Stimulated activated CD4-positive, alpha-beta T cell treated with anti-CD3 and anti-CD28 coated beads, Interleukin-15, amount 100 ng/mL, for 1 hour (primary cell): ENCODE measurements at places on chromosomes 2 and 18.

DNA sequence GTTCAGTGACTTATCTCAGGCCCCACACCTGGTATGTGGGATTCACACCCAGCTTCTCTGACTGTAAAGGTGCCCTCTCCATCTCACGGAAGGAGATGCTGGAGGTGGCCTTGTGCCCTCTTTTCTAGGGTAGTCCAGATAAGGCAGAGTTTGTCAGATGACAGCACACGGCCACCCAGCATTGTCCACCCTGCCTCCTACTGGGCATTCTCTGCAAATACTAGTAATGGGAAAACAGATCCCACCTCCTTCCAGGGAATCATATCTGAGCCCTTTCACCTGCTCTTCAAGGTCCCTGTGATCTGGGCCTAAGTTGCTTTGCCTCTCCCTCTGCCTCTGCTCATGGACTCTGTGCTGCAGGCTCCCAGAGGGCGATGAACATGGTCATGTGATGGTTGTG, 214.7 kb downstream of the CLIP4 start:
- no peak for DNase-seq

- DNase-seq = no peak
Observed at GRCh38 chr2:238761868-238762267, 86.0 kb upstream of the TWIST2 start.

DNA sequence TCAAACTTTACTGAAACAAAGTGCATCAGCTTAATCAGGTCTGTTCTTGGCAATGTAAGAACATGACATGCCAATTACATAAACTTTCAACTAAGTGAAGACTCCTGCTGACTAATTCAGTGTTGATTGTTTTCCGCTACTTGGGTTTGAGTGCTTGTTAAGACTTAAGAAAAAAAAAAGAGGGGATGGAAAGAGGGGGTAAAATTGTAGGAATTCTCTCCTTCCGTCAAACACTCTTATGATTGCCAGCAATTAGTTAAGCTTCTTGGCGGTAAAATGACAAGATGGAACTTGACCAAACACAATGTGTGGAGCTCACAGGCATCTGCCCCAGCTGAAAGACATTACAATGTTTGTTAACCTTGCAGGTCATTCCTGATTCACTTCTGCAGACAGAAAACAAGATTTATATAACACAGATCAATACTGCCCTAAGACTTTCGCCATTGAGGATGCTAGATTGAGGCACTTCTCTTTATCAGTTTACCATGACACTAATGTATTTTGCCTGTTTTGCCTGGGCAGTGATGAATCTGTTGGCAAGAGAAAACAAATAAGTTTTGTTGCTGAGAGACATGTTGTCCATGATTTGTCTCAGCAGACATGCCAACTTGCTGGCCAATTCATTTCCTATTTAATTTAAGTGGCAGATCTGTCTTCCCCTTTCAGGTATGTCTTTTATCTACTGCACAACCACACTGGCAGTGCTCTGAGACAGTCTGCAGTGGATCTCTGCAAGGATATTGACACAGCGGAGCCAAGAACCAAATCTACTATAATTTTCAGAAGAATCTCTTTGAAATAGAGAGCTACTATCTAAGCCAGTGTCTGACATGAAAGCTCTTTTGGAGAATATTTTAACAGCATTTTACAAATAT, 410.0 kb upstream of the KCNH7 start:
- DNase-seq = no peak

GRCh38 chr18:52657043-52657805, 317.2 kb downstream of the DCC start:
- no peak for DNase-seq

DNA sequence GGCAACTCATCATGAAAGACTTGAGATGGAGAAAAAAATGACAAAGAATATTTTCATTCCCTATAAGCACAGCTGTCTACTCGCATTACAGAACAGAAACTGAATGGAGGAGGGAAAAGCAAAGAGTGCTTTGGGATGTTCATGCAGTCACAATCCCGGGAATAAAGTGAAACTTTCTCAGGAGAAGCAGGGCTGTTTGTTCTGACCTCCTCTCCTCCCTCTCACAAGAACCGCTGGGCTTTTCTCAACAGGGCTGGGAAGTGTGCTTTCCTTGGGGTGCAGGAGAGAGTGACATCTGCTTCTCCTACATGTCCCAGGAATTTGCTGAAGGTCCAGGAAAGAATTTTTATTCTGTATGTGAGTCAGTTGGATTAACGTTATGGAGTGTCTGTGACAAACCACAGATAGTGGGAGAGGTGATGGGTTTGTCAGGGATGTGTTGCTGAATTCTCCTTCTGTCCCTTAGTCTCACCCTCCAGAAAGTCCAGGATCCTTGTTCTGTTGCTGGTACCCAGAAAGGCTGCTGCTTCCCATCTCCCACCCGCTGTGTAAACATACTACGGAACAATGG, 125.6 kb downstream of the HRH4 start:
- DNase-seq = no peak

DNA sequence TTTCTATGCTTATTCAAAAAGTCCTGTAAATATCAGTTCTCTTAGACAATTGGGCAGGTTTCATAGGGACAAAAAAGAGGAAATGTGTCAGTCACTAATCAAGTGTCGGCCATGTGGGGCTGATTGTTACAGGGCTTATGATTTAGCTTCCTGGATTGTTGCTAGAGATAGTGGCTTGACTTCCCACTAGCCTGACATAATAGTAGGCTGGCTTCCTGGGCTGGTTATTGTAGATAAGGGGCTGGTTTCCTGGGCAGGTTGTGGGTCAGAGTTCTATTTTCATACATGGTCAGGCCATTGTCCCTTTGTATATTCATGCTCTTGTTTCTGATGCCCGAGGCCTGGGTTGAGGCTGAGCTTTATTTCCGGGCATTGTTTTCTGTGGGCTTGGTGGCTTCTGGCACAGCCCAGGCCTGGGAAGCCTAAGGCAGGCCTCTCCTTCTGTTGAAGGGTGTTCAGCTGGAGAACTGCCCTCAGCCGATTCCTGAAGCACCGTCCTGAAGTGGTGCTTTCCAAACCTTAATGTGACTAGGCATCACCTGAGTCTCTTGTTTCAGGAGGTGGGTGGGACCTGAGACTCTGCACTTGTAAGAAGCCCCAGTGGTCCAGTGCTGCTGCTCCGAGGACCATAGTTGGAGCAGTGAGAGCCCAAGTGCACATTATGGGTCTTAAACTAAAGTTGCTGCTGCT, 37.0 kb downstream of the CD8B2 start:
- DNase-seq = no peak

DNA sequence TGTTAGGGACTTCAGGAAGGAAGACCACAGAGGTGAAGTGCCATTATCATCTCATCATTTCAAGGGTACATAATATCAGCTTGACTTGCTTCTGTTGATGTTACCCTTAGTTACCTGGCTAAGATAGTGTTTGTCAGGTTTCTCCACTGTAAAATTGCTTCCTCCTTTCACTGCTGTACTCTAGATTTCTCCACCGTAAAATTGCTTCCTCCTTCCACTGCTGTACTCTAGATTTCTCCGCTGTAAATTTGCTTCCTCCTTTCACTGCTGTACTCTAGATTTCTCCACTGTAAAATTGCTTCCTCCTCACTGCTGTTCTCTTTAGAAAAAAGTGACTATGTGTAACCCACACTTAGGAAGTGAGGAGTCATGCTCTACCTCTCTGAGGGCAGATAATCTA, 1460.3 kb downstream of the SUCLG1 start:
- DNase-seq = no peak

DNA sequence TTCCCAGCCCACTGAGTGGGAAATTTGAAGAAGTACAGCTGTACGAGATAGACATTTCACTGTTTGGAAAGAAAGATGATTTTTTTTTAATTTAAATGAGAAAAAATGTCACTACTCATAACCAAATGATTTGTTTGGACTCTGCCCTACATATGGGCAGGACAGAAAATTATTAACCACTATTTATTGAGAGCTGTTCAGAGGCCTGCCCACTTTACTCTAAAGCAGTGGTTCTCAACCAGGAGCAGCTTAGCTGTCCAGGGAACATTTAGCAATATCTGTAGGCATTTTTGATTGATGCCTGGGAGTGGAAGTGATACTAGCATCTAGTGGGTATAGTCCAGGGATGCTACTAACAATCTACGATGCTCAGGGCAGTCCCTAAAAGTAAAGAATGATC, 13.4 kb upstream of the DTNA start:
- no peak for DNase-seq

DNA sequence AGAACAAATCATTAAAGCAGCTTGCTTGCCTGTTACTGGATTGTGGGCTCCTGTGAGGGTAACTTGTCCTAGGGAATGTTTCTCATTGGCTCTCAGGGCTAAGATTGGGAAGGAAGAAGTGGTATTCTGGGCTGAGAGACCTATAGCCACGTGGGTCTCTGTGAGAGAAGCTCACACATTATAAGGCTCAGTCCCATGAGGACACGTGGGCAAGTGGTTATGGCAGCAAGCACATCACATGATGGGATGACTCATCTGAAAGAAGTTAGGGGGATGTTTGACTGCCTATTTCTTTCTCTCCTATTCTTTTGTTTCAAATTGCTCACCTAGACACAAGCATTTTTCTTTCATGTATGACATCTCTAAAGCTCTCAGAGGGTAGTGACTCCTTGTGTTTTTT, 418.0 kb upstream of the ST6GAL2 start:
- DNase-seq = no peak

- DNase-seq = peak; percentile 43
Observed at GRCh38 chr2:238158509-238159070, at the start of gene ERFE. Gene ERFE, plus strand, starts transcription at chr2:238158970. Its CDS starts 38 bp downstream, at chr2:238159008.

DNA sequence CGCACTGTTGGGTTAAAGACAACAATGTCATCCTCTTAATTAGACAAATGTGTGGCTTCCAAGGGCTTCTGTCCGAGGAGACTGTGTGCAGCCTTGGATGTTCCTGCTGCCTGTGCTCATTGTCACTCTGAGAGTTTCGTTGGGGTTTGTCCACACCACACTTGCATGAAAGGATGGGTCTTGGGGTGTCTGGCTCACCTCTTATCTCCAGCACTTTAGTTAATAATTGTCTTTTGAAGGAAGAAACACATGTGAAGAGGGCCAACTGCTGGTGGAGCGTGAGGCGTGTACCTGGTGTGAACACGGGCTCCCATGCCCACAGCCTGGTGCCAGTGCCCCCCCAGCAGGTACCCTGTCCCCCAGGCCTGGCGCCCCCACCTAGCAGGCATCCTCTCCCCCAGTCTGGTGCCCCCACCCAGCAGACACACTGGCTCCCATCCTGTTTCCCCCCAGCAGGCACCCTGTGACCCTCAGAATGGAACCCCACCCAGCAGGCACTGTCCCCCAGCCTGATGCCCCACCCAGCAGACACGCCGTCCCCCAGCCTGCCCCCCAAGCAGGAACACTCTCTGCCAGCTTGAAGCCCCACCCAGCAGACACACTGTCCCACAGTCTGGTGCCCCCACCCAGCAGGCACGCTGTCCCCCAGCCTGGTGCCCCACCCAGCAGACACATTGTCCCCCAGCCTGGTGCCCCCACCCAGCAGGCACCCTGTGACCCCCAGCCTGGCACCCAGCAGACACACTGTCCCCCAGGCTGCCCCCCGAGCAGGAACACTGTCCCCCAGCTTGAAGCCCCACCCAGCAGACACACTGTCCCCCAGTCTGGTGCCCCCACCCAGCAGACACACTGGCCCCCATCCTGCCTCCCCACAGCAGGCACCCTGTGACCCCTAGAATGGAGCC, 96.3 kb upstream of the TMEM18 start:
- DNase-seq = no peak

DNA sequence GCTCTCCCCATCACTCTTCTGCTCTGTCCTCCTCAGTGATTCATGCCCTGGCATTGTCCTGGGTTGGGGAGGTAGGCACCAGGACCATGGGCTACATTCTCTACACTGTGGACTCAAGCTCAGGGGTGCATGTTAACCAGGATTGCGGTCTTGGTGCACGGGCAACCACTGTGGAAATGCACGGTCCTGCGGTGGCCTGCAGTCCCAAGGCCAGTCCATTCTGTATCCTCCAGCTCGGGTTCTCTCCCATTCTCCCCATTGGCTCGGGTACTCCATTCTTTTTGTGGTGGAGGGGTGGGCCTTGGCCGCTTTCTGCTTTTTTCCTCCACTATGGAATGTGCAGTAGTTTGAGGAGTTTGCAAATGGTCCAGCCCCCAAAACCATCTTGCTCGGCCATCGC, 215.0 kb upstream of the MYT1L start:
- no peak for DNase-seq

GRCh38 chr2:118464046-118464445, 375.8 kb downstream of the INSIG2 start:
- no peak for DNase-seq

DNA sequence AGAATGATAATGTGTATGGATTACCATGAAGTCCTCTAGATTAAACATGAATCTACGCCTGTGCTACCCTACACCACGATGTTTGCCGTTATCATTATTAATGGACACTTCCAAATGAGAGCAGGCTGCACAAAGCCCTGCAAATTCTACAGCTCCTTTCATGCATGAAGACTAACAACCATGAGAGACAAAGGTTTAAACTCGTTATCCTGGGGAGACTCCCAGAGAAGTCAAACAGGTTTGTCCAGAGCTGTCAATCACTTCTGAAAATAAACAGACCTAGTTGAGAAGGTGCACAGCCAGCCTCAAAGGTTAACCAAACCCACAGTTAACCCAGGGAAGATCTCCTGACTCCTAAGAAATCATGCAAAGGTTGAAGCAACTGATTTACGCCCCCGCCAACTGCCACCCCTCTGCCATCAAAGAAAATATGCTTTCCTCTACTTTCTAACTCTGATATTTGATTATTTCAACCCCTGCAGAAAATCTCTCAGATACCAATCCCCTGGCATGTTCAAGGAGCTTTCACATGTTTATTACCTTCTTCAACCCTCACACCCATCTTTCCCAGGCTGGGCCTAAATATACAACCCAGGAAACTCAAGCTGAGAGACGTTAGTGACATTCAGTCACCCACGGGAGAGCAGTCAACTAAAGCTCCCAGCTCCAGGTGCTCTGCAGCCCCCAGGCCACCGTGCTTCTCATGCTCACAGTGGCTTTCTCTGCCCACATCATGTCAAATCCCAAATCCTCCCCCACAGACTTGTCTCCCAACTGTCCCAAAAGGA, 35.9 kb downstream of the MYO5B start:
- DNase-seq = no peak

DNA sequence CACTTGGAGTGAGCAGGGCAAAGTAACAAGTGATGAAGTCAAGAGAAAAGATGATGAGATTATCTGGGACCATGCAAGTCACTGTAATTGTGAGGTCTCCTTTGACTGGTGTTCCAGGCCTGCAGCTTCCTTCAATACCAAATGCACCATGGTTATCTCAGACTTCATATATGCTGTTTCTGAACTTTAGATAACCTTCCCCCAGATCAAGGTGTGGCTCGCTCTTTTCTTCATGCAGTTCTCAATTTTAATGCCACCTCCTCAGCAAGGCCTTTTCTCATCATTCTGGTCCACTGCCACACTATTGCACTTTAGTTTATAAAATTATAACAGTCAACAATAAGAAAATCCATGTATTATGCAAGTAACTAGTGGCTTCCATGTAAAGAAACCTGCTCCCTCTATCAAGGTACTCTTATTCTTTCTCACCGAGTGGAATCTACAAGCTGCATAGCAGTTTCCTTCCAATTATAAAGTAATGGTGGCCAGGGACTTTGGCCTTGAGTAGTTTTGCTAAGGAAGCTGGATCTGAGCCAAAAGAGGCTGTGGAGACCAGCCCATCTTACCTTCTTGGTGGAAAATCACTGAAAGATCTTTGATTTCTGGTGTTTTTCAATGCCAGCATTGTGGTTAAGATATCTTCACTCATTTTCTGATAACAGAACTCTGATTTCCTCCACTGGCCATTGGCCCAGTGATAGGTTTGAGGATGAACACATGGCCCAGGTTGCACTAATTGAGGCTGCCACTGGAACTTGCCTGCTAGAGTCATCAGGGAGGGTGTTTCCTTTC, 113.6 kb downstream of the KCNE4 start:
- no peak for DNase-seq

- DNase-seq = no peak
Observed at GRCh38 chr2:152097290-152097800, 1.5 kb downstream of the CACNB4 start.

GRCh38 chr18:44013871-44014270, 666.8 kb upstream of the SETBP1 start:
- DNase-seq = no peak
